ENCODE measurements at places on chromosomes 3 and 15.

DNA sequence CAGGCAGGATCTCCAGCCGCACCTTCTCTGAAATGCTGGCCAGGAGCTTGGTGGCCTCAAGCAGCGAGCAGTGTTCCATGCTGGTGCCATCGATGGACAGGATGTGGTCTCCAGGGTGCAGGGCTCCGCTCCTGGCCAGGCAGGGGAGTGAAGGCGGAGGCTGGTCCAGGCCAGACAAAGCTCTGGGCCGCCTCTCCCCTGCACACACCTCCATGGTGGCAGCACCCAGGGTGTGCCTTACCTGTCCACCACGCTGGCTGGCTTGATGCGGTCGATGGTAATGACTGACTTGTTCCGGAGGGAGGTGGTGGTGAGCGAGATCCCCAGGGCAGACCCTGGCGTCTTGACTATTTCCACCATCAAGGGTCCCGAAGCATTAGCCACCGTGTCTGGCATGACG, 20.0 kb downstream of the GRIP2 start:
- peaks cover 7% of the 10 kb centered on the region for H3K27me3 ChIP-seq
- no peaks in the 10 kb centered on the region for H3K36me3 ChIP-seq
- H3K27ac ChIP-seq, result no peak overlapping the region

- peaks cover 78% of the 10 kb centered on the region for H3K27me3 ChIP-seq
- H3K36me3 ChIP-seq, result peaks cover 2% of the 10 kb centered on the region
- H3K4me3 ChIP-seq, result peak overlapping the region; percentile 78
- H3K27ac ChIP-seq, result no peak overlapping the region
- DNase-seq, result peak; percentile 17
These were observed 858 bp downstream of the NTRK3 start for GRCh38 chr15:88255484-88256278.

GRCh38 chr15:94000606-94001005, 230.8 kb upstream of the MCTP2 start:
- no peak for DNase-seq
- no peaks in the 10 kb centered on the region for H3K36me3 ChIP-seq
- H3K4me1 ChIP-seq, result no peaks in the 10 kb centered on the region
- H3K27me3 ChIP-seq, result no peaks in the 10 kb centered on the region
- no peak overlapping the region for H3K4me3 ChIP-seq
- no peak overlapping the region for H3K27ac ChIP-seq

DNA sequence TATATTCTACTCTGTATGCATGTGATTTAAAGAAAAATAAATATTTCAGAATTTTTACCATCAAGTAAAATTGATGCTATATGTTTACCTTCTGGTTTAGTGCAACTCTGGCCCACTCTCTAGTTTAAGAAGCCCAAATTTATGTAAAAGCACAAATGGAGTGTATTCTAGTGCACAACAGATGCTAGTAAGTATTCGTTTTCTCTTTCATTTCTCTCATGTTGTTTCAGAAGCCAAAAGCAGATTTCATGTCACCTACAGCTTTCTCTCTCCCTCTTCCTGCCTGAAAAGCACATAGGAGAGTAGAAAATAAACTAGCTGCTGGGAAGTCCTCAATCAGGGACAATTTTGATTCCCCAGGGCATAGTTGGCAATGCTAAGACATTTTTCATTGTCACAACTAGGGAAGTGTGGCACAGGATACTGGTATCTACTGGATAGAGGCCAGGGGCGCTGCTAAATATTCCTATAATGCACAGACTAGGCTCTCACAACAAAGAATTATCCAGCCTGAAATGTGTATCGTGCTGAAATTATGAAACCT, 147.4 kb upstream of the ARHGEF26 start:
- H3K4me3 ChIP-seq, result no peak overlapping the region
- no peaks in the 10 kb centered on the region for H3K36me3 ChIP-seq
- DNase-seq, result no peak
- peaks cover 11% of the 10 kb centered on the region for H3K27me3 ChIP-seq
- H3K4me1 ChIP-seq, result no peaks in the 10 kb centered on the region

DNA sequence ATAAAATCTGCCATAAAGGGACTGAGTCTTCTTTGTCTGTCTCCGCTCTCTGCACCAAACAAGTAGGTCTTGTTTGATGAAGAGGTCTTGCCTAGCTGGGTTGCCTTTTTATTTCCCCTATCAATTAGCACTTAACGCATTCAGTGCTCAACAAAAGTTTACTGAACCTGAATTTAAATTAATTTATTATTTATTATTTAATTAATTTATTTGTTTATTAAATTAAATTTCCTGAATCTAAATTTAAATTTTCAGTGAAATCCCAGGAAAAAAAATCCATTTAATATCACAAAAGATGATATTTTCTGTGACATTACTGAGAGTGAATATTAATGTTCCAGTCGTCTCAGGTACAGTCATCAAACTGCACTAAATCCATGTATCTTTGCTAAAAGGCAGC, 164.9 kb upstream of the AGTR1 start:
- DNase-seq, result no peak
- no peaks in the 10 kb centered on the region for H3K27me3 ChIP-seq
- no peak overlapping the region for H3K4me3 ChIP-seq
- no peaks in the 10 kb centered on the region for H3K36me3 ChIP-seq
- no peak overlapping the region for H3K27ac ChIP-seq

DNA sequence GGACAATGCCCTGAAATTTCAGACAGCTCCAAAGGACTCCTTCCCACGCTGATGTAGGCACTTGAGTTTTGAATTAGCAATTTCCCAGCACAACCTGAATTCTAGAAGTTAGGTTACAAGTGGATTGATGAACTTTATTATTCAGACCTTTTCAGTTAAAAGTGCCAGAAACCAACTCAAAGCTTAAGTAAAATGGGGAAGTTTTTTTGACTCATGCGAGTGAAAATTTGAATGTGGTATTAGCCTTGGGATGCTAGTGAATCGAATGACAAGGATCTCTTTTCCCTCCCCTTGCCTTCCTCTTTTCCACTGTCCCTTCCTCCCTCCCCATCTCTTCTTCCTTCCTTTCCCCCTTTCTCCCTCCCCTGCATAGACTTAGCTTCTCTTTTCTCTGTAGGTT, 295.1 kb upstream of the PROK2 start:
- DNase-seq, result no peak
- peaks cover 9% of the 10 kb centered on the region for H3K36me3 ChIP-seq

All from activated T-cell treated with anti-CD3 and anti-CD28 coated beads, Interleukin-2, amount 50 U/mL, for 72 hours (primary cell).